ENCODE measurements at places on chromosomes 1 and 21.

GRCh38 chr1:152182431-152182830, 23.4 kb upstream of the RPTN start:
- no peak for DNase-seq

GRCh38 chr1:212467843-212468482, 35.2 kb downstream of the NENF start:
- DNase-seq, result no peak

DNA sequence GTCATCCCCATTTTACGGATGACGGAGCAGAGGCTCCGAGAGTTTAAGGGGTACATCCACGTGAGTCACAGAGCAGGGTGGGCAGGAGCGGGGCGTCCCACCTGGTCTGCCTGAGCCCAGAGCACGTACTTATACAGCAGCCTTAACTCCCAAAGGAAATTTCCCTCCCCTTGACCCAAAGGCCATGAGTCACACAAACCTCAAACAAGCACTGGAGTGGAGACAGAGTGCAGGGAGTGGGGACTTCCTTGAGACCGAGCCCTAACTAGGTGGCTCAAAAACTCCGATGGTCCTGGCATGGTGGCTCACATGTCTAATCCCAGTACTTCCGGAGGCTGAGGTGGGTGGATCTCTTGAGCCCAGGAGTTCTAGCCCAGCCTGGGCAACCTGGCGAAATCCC, 141.6 kb upstream of the KLHDC7A start:
- no peak for DNase-seq

GRCh38 chr1:210669951-210670350, 341.2 kb downstream of the HHAT start:
- no peak for DNase-seq

- DNase-seq, result no peak
Observed at GRCh38 chr1:205652984-205653383, 21.2 kb upstream of the ELK4 start.

DNA sequence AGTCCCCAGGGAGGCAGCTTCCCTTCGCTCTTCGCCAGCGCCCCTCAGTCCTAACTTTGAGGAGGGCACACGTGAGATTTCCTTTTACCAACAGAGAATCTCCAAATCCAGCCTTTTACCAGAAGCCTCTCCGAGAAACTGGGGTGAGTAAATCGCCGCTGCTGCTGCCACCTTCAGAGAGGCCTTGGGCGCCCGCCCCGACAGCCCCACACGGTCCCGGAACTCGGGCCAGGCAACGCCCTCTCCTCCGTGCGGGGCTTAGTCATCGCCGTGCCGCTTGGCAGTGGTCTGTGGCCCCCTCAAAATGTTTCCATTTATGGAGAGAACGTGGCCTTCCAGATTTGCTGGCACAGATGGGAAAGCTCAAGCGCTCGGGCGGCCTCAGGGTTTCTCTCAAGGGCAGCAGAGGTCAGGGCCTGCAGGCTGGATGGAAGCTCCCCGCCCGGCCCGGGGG, 41.4 kb upstream of the COL6A2 start:
- DNase-seq, result peak; percentile 77
